Ovary (tissue), 10 donors: ENCODE measurements at places on chromosomes 3 and 15. TPM values are rescaled to one million over a fixed set of nuclear protein-coding genes. Genes with fewer than 3 reads are reported as not detected.

The CCRL2 gene
- polyA plus RNA-seq, result 1.2 TPM

The CNBP gene
- 408 TPM for polyA plus RNA-seq

The CXCR6 gene
- polyA plus RNA-seq, result 0.41 TPM

The AADACL2 gene
- polyA plus RNA-seq, result not detected

The TF gene
- 4.7 TPM for polyA plus RNA-seq

The CPA3 gene
- 2.6 TPM for polyA plus RNA-seq

The IMPG2 gene
- 0.22 TPM for polyA plus RNA-seq

The NSUN3 gene
- polyA plus RNA-seq, result 7.1 TPM
